Smooth muscle cell of bladder (primary cell): ENCODE measurements at places on chromosomes 7 and 10. TPM values are rescaled to one million over a fixed set of nuclear protein-coding genes. Genes with fewer than 3 reads are reported as not detected.

The SPDYE1 gene
- not detected in 2 replicates for total RNA-seq

The JAZF1 gene
- total RNA-seq = 11.7 and 12.2 TPM in 2 replicates

The TLX1 gene
- not detected in 2 replicates for total RNA-seq

The AQP1 gene
- total RNA-seq = 1.00 and 1.5 TPM in 2 replicates
